ENCODE measurements at places on chromosomes 4 and X. TPM values are rescaled to one million over a fixed set of nuclear protein-coding genes. Genes with fewer than 3 reads are reported as not detected.

Gene POF1B
- 4.4 TPM for total RNA-seq

Gene NALF2
- total RNA-seq = 53.3 TPM

Gene FRMPD4
- total RNA-seq = 0.99 TPM

Gene SLC9A7
- 4.6 TPM for total RNA-seq

Gene ODAM
- total RNA-seq = not detected

Gene FGF5
- total RNA-seq = 0.97 TPM

Gene SRPK3
- 43.6 TPM for total RNA-seq

Gene MAGEE2
- not detected for total RNA-seq

Gene CXCL9
- total RNA-seq = 0.35 TPM

Gene RPL36A
- total RNA-seq = 58.4 TPM

Gene HTN3
- not detected for total RNA-seq

Gene FAM149A
- 12.8 TPM for total RNA-seq

Gene EFHC2
- 14.6 TPM for total RNA-seq

Gene MAGEB2
- total RNA-seq = not detected

Gene NKX1-1
- not detected for total RNA-seq

Gene IL2
- total RNA-seq = not detected

Gene GAGE12H
- total RNA-seq = not detected

Gene AASDH
- total RNA-seq = 5.3 TPM

Gene ATP6AP1
- 81.0 TPM for total RNA-seq

Gene CFP
- 2.1 TPM for total RNA-seq

Gene TEC
- 2.2 TPM for total RNA-seq

Gene ERVMER34-1
- total RNA-seq = 7.2 TPM

Gene AFM
- not detected for total RNA-seq

Data from left ventricle myocardium superior (tissue), 1 donor.